ENCODE measurements at places on chromosomes 7 and 10.

DNA sequence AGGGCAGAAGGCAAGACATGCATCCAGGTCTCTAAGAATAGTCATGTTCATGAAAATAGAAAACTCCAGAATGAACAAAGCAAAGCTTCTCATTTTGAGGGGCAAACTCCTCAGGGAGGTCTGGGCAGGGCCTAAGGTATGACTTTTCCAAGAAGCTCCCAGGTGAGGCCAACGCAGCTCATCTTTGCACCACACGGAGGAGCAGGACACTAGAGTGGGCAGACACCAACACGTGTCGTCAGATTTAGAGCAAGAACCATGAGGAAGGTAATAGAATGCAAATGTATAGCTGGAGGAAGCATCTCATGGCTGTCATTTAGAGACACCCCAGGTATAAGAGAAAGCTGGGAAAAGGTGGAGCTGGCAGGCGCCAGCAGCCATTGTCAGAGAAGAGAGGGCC is 95.7 kb downstream of the WDFY4 start:
- peak; percentile 43 for DNase-seq

- DNase-seq: no peak
Measured at GRCh38 chr10:63157845-63158624, 24.9 kb downstream of the NRBF2 start.

GRCh38 chr10:69965919-69966662 is 86.6 kb upstream of the MACROH2A2 start:
- DNase-seq: no peak

- no peak for DNase-seq
Measured at GRCh38 chr10:30556189-30556588, 73.4 kb downstream of the LYZL2 start.

GRCh38 chr10:65802391-65802790 is 1123.4 kb upstream of the LRRTM3 start:
- DNase-seq: no peak

DNA sequence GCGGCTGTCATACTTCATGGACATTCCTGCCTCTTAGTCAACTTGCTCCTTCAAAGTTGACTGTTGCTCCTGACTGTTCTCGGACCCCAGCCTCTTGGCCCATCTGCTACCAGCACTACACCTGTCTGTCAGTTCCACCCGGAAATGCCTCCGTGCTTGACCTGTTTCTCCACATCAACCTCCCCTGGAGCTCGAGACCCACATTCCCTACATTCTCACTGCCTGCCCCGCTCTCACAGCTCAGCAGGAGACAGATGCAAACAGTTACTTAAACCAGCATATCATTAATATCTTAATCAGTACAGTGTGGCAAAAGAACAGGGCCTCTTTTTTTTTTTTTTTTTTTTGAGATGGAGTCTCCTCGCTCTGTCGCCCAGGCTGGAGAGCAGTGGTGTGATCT is 174.3 kb downstream of the NRP1 start:
- no peak for DNase-seq

- DNase-seq: peak; percentile 95
Measured at GRCh38 chr10:114043532-114044246, at the start of gene ADRB1. Gene ADRB1 (plus strand): TSS chr10:114043866. CDS start chr10:114044133, 267 bp downstream.

GRCh38 chr10:75743291-75743778 is 311.9 kb downstream of the LRMDA start:
- DNase-seq: no peak

GRCh38 chr7:114415064-114415989 is 712 bp downstream of the FOXP2 start:
- DNase-seq: no peak

DNA sequence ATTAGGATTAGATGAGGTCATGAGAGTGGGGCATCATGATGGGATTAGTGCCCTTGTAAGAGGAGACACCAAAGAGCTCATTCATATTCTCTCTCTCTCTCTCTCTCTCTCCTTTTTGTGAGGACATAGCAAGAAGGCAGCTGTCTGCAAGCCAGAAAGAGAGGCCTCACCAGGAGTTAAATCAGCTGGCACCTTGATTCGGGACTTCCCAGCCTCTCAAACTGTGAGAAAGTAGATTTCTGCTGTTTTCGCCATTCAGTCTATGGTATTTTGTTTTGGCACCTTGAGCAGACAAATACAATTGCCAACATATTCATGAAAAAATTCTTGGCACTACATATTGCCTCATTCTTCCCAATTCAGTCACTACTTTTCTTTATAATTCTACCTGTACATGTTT is 20.6 kb upstream of the ATAD1 start:
- no peak for DNase-seq

- peak; percentile 74 for DNase-seq
Measured at GRCh38 chr10:78572565-78572964, 496.2 kb upstream of the ZMIZ1 start.

- no peak for DNase-seq
Measured at GRCh38 chr10:119701861-119702260, 24.0 kb upstream of the INPP5F start.

GRCh38 chr10:73887294-73888039 is 13.1 kb upstream of the CAMK2G start:
- peak; percentile 93 for DNase-seq

DNA sequence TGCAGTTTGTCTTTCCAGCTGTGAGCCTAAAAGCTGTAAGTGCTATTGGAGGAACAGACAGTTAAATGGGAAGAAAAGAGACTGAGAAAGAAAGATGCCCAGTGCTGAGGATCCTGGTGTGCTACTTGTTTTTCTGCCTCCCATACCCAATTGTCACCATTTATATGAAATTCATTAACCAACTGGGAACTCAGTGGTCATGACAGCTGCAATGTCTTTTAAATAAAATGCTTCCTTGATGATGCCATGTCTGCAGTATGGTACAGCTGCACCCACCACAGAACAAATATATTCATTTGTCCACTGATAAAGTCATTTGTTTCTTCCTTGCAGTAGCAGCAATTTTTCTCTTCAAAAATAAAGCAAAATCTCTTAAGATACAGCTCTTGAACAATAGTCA is 15.6 kb upstream of the RTKN2 start:
- no peak for DNase-seq

DNA sequence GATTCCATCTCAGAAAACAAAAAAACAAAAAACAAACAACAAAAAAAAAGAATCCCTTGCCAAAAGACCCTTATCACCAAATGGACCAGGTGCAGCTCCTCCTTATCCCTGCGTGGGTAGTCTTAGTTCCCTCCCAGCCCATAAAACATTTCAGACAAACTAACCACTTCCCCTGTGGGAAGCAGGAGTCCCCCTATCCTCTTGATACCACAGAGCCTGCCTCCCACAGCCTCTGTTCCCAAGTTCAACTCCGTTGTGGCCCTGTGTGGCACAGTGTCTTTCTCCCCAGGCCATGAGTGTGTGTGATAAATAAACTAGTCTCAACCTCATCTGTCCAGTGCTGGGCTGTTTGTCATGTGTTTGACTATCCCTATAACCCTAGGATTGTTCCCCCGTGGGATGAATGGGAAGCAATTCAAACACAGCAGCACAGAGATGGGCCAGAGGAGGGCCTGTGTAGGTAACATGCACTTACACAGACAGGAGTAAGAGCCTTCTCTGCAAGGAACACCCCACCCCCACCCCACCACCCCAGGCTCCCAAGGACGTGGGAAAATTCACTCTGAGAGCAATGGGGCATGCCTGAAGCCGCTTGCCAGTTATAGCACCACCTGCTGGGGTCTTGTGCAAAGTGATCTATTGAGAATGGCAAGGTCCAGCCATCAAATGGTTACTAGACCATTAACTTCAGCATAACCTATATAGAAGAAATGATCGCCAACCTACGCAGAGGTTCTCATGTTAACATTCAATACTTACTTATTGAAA is 147.1 kb upstream of the GHITM start:
- DNase-seq: no peak

- DNase-seq: no peak
Measured at GRCh38 chr10:83518779-83519178, 620.5 kb upstream of the GHITM start.

- no peak for DNase-seq
Measured at GRCh38 chr10:132938472-132939339, 3.7 kb downstream of the CFAP46 start.

- DNase-seq: no peak
Measured at GRCh38 chr7:158904599-158904998, 48.2 kb downstream of the DYNC2I1 start.
